ENCODE measurements at places on chromosomes 7 and 10. TPM values are rescaled to one million over a fixed set of nuclear protein-coding genes. Genes with fewer than 3 reads are reported as not detected.

FAM25G gene
- total RNA-seq, result not detected

HOXA10 gene
- 15.4 TPM for total RNA-seq

CALML3 gene
- total RNA-seq, result not detected

PTF1A gene
- not detected for total RNA-seq

CPEB3 gene
- total RNA-seq, result 0.86 TPM

C10orf143 gene
- not detected for total RNA-seq

KIAA1549 gene
- 2.6 TPM for total RNA-seq

HMX3 gene
- total RNA-seq, result not detected

HSPA12A gene
- total RNA-seq, result 4.7 TPM

NDUFB8 gene
- total RNA-seq, result 184 TPM

MMRN2 gene
- total RNA-seq, result not detected

EN2 gene
- not detected for total RNA-seq

LRGUK gene
- total RNA-seq, result not detected

SYPL1 gene
- total RNA-seq, result 98.5 TPM

GDI2 gene
- total RNA-seq, result 210 TPM

- DNase-seq, result no peak
Measured at GRCh38 chr7:83704564-83704963, 55.6 kb upstream of the SEMA3E start.

DNA sequence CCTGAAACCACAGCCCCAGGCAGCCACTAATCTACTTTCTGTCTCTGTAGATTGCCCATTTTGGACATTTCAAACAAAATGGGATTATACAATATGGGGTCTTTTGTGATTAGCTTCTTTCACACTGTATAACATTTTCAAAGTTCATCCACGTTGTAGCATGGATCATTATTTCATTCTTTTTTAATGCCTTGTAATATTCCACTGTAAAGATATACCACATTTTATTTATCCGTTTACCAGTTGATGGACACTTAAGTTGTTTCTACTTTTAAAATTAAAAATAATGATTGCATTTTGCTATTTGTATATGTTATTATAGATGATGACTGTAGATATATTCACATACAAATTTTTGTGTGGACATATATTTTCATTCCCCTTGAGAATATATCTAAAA is 60.7 kb downstream of the CUBN start:
- DNase-seq, result no peak

DNA sequence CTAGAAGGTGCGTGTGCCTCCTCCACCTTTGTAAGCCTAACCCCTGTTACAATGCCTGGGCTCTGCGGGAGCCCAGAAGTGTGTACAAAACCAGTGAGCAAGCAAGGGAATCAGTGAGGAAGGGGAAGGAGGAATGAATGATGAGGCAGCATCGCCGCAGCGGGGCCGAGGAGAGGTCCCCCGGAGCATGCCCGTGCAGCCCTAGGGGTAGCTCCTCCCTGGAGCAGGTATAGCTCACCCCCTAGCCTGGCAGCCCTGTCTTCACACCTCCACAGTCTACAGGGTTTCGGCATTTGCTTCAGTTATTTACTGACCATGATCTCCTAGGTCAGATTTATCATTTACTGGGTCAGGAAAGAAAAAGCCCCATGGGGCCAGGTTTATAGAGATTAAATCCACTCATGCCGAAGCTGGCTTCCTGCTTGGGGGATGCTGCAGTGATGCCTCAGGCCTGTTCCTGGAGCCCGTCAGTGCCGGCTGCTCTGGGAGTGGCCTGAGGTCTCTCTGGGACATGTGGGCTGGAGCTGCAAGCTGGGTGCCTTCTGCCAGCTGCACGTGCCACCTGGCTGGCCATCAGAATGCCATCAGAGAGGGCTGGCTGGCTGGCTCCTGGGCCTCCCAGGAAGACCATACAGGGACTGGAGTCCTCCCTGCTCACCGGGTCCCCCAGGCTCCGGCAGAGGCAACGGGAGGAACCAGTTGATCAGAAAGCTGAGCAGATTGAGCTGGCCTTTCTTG is 138.9 kb downstream of the GRK5 start:
- DNase-seq, result peak; percentile 25

GRCh38 chr7:121103579-121103978 is 115.1 kb downstream of the CPED1 start:
- DNase-seq, result no peak

- DNase-seq, result peak; percentile 98
Measured at GRCh38 chr7:65448816-65449504, 75.3 kb downstream of the ZNF92 start.

DNA sequence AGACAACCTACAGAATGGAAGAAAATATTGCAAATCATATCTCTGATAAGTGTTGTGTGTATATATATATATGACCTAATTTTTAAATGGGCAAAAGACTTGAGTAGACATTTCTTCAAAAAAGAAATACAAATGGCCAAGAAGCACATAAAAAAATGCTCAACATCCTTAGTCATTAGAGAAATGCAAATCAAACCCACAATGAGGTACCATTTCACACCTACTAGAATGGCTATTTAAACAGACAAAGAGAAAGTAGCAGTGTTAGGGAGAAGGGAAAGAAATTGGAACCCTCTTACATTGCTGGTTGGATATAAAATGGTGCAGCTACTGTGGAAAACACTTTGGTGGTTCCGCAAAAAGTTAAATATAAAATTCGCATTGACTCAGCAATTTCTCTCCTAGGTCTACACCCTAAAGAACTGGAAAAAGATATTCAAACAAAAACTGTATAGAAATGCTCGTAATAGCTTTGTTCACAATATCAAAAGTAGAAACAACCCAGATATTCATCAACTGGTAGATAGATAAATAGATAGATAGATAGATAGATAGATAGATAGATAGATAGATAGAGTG is 16.3 kb downstream of the ACSL5 start:
- DNase-seq, result no peak

DNA sequence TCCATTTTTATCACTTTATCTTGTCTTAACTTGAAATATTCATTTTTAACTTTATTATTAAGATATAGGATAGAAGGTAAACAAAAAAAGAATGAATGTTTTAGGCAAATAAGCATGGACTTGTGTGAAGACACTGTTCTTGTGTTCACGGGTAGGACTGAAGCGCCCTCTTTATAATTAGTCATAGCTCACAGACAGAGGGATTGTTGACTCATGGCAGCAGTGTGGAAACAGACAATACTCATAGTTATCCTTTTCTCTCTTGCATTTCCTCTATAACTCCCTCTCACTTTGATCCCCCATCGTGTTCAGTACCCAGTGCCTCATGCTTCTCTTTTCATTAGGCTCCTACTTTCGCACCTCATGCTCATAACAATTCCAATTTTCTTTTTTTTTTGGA is 731.8 kb downstream of the PHTF2 start:
- peak; percentile 68 for DNase-seq

GRCh38 chr7:152076940-152077933 is 51.8 kb downstream of the GALNT11 start:
- DNase-seq, result peak; percentile 17

DNA sequence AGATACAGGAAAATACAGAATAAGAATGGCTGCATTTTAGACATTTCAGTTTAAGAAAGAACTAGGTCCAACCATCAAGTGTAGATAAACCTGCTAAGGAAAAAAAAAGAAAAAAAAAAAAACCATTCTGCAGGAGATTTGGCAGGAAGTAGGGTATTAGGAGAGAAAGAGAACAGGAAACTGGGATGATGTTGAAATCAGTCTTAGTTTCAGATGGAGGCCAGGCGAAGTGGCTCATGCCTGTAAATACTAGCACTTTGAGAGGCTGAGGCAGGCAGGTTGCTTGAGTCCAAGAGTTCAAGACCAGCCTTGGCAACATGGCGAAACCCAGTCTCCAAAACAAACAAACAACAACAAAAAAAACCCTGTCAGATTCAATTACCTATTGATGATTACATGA is 120.2 kb downstream of the RAB11FIP2 start:
- DNase-seq, result no peak

DNA sequence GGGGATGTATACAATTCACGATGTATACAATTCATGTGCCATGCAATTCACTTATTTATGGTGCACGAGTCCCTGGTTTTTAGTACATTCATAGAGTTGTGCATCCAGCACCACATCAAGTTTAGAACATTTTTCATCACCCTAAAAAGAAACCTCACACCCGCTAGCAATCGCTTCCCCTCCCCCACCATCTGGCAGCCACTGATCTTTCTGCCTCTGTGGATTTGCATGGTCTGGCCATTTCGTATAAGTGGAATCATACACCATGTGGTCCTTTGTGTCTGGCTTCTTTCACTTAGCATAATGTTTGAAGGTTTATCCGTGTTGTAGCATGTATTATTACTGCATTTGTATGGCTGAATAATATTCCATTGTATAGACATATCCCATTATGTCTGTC is 52.1 kb downstream of the PRF1 start:
- DNase-seq, result no peak

GRCh38 chr10:132406750-132407149 is 9.8 kb downstream of the PWWP2B start:
- no peak for DNase-seq

- DNase-seq, result no peak
Measured at GRCh38 chr7:151934584-151934983, 21.7 kb upstream of the GALNTL5 start.

GRCh38 chr7:157132796-157133195 is 5.9 kb upstream of the UBE3C start:
- peak; percentile 39 for DNase-seq

DNA sequence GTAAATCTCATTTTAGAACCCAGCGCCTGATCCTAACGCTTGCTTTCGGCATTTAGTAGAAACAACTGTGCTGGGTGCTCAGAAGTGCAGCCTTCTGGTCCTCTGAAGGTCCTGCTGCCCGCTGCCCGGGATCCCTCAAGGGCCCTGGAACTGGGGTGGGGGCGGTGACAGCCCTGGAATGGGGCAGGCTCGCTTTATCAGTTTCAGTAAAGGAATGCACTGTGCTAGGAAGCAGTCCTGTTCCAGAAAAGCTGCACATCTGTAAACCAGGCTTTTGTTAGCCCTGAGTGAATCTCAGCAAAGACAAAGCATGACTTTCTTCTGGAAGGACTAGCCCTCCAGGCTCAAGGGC is 254.6 kb downstream of the TNS3 start:
- DNase-seq, result no peak

DNA sequence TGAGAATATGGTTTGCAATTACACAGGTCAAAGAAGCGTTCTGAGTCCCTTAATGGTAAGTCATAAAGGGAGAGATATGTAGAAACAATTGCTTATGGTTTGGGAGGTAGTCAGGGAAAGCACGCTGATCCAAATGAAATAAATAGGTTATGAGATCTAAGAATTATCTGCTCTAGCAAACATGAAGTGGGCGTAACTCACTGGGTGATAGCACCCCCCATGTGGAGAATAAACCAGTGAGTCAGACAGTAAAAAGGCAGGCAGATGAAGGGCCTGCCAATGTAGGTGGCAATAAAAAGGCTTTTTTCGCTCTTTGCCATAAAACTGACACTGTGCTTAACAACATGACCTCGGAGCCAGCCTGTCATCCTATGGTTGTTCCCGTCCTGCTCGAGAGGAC is 306.9 kb downstream of the GLRX3 start:
- DNase-seq, result no peak

- DNase-seq, result no peak
Measured at GRCh38 chr7:128837521-128837921, 7.3 kb downstream of the FLNC start.

DNA sequence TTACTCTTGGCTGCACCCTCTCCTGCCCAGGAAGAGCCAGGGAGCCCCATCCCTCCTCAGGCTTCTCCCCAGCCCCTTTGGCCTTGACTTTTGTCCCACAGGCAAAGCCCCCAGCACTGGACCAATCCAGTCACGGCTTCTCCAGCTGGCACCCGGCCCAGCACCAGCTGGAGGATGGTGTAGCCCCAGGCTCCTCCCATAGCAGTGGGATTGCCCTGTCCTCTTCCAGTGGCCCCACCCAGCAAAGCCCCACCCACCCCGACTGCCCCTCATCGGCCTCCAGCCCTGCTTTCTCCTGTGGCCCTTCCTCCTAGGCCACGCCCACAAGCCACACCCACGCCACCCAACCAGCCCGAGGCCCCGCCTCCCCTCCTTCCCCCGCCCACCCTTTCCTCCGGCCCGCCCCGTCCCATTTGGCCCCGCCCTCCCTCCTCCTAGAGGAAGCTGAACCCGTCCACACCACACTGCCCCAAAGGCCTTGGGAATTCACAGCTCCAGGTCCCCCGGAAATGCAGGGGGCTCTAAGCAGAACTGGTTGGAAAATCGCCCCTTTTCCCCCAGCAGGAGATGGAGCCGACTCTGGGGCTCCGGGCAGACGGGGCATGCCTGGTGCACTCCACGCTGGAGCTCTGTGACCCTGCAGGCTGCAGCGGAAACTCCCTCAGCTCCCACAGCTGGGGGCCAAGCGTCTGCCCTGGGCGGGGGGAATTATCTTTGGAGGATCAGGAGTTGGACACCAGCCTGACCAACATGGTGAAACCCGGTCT is 25.2 kb downstream of the GET4 start:
- DNase-seq, result peak; percentile 70

DNA sequence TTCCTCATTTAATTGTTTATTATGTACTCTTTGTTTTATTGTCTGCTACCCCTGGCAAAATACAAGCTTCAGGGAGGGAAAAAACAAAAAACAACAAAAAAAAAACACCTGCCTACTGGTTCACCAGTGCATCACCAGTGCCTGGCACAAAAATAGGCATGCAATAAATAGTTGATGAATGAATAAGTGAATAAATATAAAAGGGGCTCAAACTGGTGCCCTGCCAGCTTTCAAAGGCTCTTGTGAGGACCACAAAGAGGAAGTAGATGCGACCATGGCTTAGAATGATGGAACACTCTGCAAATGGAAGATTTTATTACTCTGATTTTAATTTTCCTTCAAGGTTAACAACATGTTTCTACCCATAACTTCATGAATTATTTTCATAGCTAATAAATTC is 213.0 kb upstream of the INHBA start:
- DNase-seq, result peak; percentile 44

GRCh38 chr10:110327262-110327914 is 22.7 kb upstream of the SMNDC1 start:
- peak; percentile 34 for DNase-seq

GRCh38 chr10:52740913-52741675 is 31.5 kb downstream of the MBL2 start:
- peak; percentile 34 for DNase-seq
